ENCODE measurements at places on chromosomes 1 and 21. TPM values are rescaled to one million over a fixed set of nuclear protein-coding genes. Genes with fewer than 3 reads are reported as not detected.

- no peak for DNase-seq
Observed at GRCh38 chr1:71964188-71964587, 318.2 kb downstream of the NEGR1 start.

DNA sequence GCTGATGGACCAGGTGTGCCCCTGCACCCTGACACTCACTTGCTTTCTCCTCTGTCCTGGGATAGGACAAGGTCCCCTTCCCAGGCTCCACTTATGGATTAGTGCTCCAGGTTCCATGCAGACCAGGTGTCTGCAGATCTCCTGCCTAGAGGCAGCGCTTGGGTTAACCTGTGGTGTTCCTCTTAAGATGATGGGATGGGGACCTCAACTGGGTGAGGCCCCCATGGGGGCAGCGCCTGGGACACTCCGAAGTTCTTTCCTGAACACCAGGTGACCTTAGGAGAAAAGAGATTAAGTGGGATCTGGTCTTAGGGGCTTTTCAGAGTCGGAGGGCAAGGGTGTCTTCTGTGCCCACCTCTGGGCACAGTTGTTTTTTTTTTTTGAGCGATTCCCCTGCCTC lies 21.2 kb downstream of the TNNT2 start:
- no peak for DNase-seq

GRCh38 chr1:46128344-46128743 lies 4.1 kb downstream of the PIK3R3 start:
- no peak for DNase-seq

DNA sequence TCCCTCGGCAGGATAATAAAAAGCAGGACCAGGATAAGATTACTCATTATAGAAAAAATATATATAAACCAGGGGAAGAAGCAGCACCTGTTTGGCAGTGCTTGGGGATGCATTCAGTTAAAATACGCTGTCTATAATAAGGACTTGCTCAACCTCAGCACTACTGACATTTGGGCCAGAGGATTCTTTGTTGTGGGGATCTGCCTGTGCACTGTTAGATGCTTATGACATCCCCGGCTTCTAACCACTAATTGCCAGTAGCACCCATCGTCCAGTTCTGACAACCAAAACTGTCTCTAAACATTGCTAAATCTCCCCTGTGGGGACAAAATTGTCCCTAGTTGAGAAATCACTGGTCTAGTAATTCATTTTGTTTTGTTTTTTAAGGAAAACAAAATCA lies 242.1 kb downstream of the SLC45A1 start:
- DNase-seq = no peak

DNA sequence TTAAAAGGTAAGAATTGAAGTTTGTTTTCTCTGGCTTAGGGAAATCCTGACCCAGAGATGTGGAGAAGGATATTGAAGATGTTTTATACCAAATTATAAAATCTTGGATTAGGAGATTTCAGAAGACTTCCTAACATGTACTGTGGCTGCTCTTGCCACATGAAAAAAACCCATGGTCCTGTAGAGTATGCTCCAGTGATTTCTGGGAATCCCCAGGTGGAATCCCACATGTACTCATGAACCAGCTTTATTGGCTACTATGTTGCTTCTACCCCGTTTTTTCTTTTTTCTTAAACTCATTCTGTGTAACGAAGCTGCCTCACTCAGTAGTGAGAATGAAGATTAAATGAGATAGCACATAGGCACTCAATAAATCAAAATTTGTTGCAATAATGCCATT lies 132.7 kb upstream of the SGIP1 start:
- DNase-seq = no peak

- DNase-seq = no peak
Observed at GRCh38 chr1:38576241-38576640, 283.3 kb downstream of the RRAGC start.

GRCh38 chr1:172537827-172538391 lies 5.0 kb downstream of the SUCO start:
- DNase-seq = no peak

DNA sequence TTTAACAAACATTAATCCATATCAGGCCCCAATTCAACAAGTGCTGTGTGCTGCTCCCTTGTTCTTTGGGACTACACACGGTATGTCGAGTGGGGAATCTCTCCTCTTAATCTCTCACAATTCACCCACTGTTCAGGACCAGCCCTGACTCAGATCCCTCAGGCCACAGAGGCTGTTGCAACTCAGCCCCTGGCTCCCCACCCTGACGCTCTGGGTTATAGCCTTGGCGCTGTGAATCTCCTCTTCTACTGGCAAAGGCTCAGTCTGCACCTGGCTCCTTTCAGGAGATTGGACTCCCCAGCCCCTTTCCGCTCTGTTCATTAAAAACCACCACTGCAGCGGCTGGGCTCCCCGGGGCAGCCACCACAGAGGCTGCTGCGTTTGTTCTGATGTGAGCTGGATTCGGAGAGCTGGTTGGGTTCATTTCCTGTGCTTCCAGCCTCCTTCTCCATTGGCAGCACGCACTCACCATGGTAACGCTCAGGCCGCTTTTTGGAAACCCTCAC lies 13.0 kb downstream of the CAPN8 start:
- DNase-seq = no peak

DNA sequence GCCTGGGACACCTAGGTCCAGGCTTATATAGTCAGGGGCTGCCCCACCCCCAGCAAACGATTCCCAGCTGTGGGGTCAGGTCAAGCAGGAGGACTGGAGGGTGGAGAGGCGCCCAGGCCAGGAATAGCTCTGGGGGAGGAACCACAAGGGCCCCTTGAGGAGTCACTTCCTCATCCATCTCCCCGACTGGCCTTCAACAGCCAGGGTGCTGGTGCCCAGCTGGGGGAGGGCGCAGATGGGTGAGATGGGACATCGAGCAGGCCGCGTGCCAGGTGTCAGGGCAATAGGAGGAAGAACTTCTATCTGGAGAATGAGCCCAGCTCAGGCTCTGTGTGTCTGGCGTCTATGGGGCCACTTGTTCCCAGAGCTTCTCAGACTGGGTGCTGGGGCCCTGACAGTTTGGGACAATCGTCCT lies 208 bp upstream of the MYBPH start:
- DNase-seq = no peak

- no peak for DNase-seq
Observed at GRCh38 chr1:27862004-27862403, 10.3 kb upstream of the THEMIS2 start.

GRCh38 chr1:101365186-101365585 lies 128.4 kb downstream of the S1PR1 start:
- DNase-seq = no peak

- DNase-seq = no peak
Observed at GRCh38 chr1:190022709-190023108, 455.0 kb downstream of the BRINP3 start.

DNA sequence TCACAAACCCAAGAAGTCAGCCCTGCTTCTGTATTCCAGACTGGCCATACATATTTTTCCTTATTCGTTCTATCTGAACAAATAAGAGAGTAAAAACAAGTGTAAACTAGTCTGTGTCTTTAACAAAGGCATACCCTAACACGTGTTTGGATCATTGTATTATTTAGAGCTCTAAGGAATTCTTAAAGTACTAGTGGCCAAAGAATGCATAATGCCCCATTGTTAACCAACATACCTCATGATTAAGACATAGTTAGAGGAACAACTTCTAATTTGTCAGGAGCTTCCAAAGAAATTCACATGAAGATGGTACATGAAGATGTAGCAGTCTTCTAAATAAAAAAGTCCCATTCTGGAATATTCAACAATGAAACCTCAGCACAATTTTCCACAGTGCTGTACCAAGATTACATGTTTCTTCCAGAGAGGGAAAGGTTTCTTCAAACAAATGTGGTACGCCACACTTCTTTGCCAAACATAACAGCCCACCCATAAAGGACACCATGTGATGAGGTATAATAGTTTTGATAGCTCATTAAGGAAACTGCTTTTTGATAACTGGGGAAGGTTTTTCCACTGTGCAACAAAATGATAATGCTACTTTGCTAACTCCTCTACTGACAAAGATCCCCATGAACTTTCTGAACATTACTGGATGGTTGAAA lies 5.0 kb downstream of the PALMD start:
- no peak for DNase-seq

DNA sequence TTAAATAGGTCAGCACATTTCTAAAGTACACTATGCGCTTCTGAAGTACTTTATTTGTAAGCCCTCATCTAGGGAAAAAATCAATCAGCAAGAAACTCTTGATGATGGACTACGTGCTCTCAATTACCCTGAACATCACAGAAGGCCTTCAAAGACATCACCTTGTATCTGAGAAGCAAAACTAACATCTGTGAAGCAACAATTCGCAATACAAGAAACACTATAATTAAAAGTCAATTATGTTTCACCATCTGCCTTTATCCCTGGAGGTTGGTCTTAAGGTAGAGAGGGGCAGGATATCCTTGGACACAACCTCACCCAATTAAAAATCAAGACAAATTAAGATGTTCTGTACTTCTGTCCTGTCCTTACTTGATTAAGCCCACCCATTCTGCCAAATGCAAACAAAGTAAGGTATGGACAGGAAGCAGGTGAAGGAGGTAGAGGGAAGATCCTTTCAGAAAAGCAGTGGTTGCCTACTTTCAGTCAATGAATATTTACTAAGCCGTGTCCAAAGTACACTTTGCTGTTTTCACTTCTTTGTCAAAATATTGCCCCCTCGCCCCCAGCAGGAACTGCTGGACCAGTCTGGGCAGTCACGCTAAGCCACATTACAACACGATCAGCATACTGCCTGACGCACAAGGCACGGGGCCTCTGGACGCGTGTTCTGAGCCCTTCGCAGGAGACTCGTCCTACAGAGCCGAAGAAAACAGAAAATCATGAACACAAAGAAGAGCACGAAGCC lies 887 bp downstream of the SLC19A2 start:
- DNase-seq = peak; percentile 80

GRCh38 chr1:212213784-212214183 lies 71.4 kb upstream of the PPP2R5A start:
- peak; percentile 67 for DNase-seq

LCE1F gene
- polyA plus RNA-seq = not detected

OLIG1 gene
- 0.01 TPM for polyA plus RNA-seq

RAB7B gene
- polyA plus RNA-seq = 5.4 TPM

TFF2 gene
- 0.12 TPM for polyA plus RNA-seq

TAS1R1 gene
- polyA plus RNA-seq = 0.27 TPM

ZNF695 gene
- 1.5 TPM for polyA plus RNA-seq

ALX3 gene
- not detected for polyA plus RNA-seq

Data from large intestine (tissue), 12 donors.